ENCODE measurements at places on chromosomes 2 and 18.

DNA sequence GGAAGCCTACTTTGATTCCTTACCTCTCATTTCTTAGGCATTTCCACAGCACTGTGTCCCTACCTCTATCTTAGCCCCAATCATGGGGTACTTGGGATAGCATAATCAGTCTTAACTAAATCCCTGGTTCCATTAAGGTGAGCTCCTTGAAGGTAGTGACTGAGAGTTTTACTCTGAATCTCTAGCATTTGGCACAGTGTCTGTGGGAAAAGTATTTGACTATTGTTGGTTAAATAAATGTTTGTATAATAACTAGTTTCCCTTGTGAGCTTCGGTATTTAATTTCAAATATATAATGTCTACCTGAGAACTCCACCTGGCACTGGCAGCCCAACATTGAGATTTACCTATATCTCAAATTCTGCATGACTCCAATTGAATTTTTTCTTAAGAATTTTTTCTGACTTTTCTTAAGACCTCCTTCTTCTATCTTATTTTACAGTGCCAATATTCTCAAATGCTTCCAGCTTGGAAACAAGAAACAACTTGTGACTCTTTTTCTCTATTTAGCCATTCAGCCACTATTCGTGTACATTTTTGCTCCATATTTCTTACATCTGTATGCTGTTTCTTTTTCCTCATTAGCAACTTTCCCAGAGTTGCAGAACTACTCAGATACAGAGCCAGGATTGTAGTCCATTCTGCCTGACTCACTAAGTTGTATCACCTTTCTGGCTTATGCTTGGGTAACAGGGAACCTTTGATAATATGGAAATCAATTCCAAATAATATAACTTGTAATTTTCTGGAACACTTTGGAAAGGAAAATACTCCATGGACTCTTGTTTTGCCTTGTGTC is 214.0 kb upstream of the NT5C1B start:
- DNase-seq = no peak

DNA sequence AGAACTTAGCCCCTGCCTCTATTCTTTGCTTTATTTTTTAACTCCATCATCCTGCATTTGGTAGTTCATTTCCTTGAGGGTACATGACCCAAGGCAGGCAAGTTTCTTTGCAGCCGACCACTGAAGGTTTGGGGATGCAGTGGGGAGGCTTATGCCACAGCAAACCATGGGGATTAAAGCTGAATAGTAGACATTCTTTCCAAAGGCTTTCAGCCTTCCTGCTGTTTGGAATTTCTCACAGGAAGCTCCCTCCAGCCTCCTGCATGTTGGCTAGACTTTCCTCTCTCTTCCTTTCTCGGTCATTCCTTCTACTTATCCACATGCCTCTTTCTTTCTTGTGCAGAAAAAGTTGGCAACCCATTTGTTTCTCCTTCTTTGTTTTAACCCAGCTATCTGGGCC is 77.3 kb downstream of the SOCS6 start:
- no peak for DNase-seq

GRCh38 chr2:233179848-233180366 is 71.6 kb upstream of the ATG16L1 start:
- DNase-seq = no peak

DNA sequence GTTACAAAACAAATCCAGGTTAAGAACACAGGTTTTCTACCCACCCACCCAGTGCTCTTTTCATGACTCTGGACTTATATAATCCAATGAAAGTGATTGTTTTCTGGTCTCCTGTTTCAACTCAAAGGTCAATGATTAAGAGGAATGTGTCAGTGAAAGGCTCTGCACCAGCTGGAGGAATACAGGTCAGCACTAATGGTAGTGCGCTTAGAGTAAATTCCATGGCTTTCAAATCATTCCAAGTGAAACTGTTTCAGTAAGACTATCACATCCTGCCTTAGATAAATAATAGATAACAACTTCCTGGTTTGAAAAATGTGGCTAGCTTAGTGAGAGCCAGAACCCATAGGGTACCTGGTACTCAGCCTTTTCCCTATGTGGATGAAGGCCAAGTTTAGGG is 47.8 kb downstream of the SLC9A4 start:
- DNase-seq = no peak

DNA sequence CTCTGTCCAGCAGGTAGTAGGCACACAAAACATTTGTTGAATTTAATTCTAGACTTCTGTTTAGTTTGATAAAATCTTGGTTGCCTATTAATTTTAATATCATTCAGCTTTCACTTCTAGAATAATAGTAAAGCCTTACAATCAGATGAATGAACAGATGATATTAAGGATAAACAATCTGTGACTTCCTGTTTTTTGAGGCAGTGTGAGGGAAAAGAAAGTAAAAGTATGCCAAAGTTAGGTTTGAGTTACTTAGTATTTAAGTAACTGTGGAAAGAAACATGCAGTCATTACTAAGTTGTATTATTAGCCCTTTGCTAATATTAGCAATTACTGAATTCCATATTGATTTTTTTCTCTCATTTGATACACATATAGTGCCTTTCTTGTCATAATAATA is 31.5 kb downstream of the EPB41L5 start:
- no peak for DNase-seq

DNA sequence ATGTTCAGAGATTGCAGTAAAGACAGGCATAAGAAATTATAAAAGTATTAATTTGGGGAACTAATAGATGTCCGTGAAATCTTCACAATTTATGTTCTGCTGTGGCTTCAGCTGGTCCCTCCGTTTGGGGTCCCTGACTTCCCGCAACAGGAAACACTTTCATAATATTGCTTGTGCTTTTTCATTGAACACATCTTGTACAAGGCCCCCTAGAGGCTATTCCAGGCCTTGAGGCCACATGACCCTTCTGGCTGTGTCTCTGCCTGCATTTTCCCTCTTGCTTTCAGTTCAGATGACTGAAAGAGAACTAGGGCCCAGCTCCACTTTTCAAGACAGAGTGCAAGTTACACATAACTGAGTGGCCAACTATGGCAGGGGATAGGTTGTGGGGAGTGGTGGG is 164.1 kb downstream of the TMEM247 start:
- DNase-seq = no peak

DNA sequence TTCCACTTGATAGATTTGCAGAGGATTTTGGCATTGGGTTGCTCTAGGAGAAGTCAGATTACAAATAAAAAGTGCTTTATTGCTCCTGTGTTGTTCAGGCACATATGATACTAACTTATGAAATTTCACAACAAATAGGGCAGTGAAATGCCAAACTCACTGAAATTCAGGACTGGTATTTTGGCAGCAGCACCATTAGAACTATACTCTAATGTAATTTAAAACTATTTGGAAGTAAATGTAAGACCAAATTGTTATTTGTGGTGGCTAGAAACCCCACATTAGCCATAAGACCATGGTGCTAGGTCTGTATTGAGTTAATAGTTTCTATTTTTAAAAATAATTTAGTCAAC is 57.2 kb downstream of the SPTBN1 start:
- no peak for DNase-seq

GRCh38 chr2:75100801-75101151 is 98.5 kb downstream of the TACR1 start:
- no peak for DNase-seq

All from T-helper 1 cell (primary cell).